ENCODE measurements at places on chromosomes 2 and 18.

DNA sequence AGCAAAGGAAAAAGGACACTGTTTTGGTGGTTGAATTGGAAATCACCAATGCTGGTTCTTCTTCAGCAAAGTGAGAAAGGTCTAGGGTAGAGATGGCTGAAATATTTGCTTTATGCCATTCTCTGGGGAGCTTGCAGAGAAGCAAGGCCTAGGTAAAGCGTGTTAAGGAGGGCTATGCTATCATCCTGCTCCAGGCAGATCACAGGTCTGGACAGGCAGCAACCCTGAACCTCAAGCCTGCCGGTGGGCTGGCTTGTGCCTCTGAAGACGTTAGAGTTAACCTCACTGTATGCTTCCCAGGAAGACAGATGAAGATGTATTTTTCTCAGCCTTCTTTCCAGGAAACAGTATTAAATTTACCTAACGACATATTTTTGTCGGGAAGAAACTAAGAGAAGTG lies 138.5 kb upstream of the LYPD6 start:
- DNase-seq: no peak

GRCh38 chr2:192687015-192687414 lies 492.3 kb upstream of the TMEFF2 start:
- DNase-seq: no peak

GRCh38 chr2:121085801-121086200 lies 199.2 kb downstream of the TFCP2L1 start:
- DNase-seq: no peak

DNA sequence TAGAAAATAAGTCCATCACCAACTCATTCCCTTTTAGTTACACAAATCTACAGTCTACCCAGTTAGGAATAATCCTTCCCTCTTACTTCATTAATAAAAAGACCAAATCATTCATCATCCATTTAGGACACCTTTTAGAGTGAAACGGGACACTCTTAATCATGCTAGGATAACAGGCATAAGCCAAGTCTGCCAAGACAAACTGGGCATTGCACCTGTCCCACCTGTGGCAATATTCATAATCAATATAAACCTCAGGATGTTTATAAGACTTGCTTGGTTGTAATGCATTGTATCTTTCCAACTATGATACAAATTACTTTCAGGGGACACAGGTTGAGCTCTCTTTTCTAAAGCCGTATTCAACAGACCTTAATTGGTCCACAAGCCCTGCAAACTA lies 82.7 kb upstream of the SH3BP4 start:
- DNase-seq: no peak

GRCh38 chr2:207093234-207093633 lies 72.5 kb downstream of the KLF7 start:
- no peak for DNase-seq

- DNase-seq: no peak
These were observed 23.8 kb upstream of the ODC1 start for GRCh38 chr2:10471955-10472354.

DNA sequence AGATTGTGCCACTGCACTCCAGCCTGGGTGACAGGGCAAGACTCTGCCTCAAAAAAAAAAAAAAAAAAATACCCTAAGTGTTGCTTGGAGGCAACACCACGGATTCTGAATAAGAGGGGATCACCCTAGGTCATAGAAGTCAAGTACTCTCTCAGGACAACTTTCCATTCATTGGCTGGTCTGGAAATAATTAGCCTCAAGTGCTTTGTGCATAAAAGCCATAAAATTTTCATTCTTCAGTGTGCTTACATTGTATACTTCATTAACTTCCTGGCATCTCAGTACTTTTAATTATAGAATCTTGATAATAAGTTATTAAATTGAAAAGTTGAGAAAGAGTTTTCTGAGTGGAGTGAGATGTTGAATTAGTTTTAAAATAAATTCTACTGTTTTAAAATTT lies 876.1 kb upstream of the FAM98A start:
- no peak for DNase-seq

- DNase-seq: no peak
These were observed 7.7 kb upstream of the PARD6G start for GRCh38 chr18:80254971-80255500.

- DNase-seq: no peak
These were observed 75.0 kb upstream of the ID2 start for GRCh38 chr2:8606649-8607550.

GRCh38 chr18:70156886-70157285 lies 48.6 kb downstream of the RTTN start:
- DNase-seq: no peak

DNA sequence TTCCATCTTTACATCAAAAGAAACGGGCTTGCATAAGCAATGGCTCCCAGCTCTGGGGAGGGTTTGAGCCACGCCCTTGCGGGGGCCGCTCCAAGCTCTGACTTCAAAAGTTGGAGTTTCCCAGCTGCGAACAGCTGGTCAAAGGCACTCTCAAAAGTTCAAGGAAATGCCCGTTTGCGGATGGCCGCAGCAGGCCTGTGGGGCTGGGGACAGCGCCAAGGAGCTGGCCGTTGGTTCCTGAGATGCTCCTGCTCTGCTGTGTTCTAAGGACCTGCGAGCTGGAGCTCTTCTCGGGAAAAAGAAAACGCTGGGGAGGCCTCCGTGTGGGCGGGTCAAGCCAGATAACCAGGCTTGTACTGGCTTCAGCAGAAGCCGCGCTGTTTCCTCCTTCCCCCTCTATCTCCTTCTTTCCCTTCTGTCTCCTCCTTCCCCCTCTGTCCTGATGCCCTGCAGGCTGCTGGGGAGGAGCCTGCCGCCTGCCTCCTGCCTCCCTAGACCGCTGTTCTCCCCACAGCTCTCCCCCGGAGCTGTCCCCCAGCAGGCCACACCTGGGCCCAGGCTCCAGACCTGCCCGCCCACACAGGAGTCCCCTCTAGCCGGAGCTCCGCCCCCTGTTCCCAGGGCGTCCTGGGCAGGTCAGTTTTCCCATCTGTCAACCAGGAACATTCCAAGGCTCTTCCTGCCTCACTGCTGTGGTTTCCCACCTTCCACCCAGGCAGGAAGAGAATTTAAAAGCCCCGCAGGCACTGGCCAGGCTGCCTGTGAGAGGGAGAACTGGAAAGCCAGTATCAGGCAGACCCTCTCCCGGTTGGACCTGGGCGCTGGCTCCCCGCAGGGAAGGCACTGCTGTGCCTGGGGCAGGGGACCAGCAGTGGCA lies 14.1 kb downstream of the KLF11 start:
- no peak for DNase-seq

DNA sequence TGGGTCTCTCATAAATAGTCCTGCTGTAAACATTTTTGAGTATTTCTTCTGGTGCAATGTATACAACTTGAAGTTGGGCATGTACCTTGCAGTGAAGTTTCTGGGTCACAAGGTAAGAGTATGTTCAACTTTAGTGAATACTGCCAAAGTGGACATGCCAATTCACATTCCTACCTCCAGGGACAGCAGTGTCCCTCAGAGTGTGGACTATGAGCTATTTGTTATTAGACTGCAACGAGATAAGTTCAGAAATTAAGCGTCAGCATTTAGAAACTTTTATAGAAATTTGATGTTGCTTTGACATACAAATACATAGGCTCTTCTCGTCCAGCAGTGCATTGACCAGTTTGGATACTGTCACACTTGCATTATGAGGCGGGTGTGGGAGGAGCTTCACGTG lies 7.2 kb upstream of the ACKR3 start:
- DNase-seq: no peak

GRCh38 chr18:9612215-9612830 lies 2.0 kb downstream of the PPP4R1 start:
- no peak for DNase-seq

DNA sequence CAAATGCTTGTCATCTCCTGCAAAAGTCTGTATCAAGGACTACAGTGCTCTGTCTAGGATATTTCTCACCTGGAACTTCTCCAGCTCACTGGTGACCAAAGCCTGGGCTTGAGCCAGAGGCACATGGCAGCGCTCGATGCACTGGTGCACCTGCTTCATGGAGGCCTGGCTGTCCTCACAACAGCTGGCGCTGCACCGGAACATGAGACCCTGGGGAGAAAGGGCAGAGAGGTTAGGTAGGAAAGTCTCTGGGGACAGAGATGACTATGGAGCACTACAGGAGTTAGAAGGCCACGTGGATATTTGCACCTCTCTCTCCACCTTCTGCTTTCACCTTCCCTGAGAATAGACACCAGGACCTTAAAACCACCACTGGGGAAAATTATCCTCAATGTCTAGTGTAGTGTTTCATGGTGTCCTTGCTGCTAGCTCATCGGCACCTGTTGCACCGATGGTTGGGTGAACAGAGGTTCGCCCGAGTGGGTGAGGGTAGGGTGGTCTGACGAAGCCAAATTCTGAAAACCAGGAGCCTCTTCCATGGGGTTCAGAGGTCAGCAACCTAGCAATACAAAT lies 1.0 kb downstream of the FAM136A start:
- no peak for DNase-seq

DNA sequence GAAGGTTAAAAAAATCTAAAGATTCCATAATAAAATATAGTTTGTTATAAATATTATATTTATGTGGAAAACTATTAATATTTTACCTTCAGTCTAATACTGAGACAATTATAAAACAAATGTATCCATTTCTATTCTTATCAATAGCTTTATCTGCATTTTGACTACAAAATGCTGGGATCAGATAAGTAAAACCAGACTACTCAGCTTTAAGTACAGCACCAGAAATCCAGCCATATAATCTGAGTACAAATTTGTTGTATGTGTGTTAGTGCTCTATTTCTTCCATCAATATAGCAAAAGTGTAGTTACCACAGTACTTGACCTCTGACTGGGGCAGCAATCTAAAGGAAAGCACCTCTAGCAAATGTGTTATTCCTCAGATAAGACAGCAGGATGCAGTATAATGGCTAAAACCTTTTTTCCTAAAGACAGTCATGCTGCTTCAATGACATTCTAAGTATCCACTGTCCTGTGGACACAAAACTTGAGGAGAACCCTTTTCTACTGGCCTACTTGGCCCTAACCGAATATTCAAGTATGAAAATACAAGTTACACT lies 68.1 kb downstream of the OLA1 start:
- no peak for DNase-seq

DNA sequence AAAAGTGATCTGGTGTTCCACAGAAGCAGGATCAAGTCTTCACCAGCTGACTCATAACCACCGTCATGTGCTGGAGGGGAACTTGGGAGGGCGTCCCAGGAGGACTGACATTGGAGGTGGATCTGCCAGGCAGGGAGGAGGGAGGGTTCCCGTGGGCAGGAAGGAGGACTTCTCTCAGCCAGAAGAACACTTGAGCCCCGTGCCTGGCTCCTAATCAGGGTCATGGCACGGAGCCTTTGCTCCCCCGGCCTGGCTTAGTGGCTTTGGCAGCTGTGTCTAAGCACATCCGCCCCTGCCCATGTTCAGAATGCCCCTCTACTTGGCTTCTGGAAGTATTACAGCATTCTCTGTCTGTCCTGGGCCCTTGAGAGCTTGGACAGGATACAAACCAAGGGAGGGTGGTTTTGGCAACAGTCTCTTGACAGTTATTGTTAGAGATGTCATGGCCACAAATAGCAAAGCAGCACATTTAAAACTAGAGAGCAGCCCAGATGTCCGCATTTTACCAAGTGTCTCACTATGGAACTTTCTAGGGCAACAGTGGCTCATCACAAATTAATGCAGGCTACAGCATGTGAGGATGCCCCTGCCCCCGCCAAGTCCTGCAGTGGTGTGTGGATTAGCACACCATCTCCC lies 11.5 kb downstream of the PPP1R7 start:
- no peak for DNase-seq

- no peak for DNase-seq
These were observed 66.5 kb upstream of the SKOR2 start for GRCh38 chr18:47317824-47318508.

- no peak for DNase-seq
These were observed 77.6 kb downstream of the ASB1 start for GRCh38 chr2:238504181-238504931.

GRCh38 chr2:219073413-219074129 lies 12.8 kb upstream of the IHH start:
- DNase-seq: no peak

DNA sequence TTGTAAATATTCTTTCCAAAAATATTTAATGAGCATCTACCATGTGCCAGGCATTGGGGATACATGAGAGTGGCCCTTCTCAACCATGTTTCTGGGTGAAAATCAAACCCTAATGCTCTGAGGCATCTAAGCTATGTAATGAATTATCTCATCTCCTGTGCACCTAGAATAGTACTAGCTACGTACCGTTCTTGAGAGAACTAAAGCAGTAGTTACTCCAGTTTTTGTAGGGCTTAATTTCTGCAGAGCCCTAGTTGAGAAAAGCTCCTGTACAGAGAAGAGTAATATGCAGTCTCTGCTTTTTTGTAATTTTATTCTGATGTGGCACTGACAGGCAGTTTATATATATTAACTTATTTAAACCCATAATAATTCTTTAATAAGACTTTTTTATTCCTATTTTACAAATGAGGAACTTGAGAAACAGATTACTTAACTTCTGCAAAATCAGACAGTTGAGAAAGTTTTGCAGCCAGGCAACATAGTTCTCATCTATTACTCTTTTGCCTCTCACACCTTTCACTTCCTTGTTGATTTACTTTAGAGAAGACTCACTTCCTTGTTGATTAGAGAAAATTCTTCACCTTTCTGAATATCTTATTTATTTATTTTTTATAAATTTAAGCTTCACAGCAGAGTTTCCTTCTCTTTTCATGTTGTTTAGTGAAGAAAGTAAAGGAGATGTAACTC lies 3.1 kb downstream of the SPOPL start:
- DNase-seq: no peak

- no peak for DNase-seq
These were observed 229.3 kb downstream of the SMAD2 start for GRCh38 chr18:47701134-47701533.

- DNase-seq: no peak
These were observed 356.9 kb upstream of the RAB12 start for GRCh38 chr18:8252371-8252770.

- DNase-seq: no peak
These were observed 144.3 kb downstream of the VAPA start for GRCh38 chr18:10057894-10058791.

GRCh38 chr18:56001576-56001975 lies 413.6 kb upstream of the TCF4 start:
- no peak for DNase-seq

DNA sequence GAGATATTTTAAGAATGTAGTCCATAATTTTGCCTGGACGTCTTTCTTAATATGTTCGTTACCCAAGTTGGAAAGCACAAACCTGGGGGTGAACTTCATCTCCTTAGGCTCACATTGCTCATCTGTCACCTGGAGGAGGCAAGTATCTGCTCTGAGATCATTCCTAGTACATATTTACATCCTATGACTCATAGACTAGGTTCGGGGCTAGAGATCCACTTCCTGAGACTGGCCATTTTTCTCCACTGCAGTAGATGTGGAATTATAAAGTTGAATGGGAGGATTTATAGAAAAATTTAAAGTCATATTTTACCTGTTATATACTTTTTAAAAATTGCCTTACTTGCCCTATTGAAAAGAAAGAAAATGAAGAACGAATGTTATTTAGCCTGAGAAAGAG lies 77.5 kb upstream of the PROKR1 start:
- DNase-seq: no peak

DNA sequence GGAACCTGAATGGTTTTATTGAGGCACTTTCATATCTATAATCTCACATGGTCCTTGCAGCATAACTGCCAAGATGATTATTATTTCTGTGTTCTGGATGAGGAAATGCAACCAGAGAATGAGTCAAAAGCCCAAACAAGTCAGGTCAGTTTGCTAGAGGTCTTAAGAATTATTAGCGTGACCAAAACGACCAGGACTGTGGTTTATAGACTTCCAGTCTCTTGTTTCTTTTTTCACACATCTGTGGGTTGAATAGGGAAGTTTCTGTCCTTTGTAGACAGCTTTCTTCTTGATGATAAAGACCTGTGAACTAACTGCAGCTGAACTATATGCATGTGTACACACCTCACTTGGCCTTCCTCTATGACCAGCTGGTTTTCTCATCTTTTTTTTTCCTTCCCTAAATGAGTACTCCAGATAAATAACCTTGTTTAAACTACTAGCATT lies 13.9 kb downstream of the ADAM23 start:
- DNase-seq: no peak
